ENCODE measurements at places on chromosomes 4 and X.

- no peak for DNase-seq
Observed at GRCh38 chr4:91601401-91601800, 702.4 kb upstream of the GRID2 start.

DNA sequence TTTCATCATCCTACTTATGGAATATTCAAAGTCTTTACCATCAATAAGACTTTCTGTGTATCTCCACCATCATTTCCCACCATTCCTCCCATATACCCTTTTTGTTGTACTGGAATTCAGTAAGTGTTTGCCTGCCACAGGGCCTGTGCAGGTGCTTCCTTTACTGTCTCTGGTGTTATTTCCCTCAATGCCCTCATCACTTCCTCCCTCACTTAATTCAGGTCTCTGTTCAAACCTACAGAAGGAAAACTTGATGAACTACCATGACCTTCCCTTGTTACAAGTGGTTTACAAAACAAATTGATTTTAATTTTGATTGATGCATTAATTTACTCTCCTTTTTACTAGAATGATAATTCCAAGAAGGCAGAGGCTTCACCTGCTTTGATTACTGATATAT lies 159.5 kb upstream of the FAT4 start:
- no peak for DNase-seq

DNA sequence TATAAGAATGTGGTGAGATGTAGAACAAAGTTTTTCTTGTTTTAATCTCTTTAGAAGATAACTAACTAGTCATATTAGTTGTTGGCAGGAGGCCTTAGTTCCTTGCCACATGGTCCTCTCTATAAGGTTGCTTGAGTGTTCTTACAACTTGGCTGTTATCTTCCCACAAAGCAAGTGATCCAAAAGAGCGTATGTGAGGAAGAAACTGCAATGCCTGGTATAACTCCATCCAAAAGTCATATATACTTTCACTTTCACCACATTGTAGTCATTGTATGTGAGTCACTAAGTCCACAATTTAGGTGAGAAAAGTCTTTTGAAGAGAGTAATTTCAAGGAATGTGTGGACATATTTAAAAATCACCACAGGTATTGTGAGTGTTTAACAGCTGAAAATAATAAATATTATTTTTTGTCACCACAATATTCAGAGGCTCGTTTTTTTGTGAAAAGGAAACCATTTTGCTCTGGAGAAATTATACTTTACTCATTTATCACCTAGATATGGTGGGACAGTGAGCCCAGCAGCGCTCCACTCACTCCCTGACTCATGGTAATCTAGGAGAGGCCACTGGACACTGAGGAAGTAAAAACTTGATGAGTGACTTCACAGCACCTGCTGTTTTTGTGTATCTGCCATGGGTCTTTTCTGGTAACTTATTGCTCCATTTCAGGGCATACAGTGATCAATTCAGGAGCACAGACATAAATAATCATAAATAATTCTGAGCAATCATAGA lies 369.4 kb upstream of the NDST3 start:
- DNase-seq: no peak

DNA sequence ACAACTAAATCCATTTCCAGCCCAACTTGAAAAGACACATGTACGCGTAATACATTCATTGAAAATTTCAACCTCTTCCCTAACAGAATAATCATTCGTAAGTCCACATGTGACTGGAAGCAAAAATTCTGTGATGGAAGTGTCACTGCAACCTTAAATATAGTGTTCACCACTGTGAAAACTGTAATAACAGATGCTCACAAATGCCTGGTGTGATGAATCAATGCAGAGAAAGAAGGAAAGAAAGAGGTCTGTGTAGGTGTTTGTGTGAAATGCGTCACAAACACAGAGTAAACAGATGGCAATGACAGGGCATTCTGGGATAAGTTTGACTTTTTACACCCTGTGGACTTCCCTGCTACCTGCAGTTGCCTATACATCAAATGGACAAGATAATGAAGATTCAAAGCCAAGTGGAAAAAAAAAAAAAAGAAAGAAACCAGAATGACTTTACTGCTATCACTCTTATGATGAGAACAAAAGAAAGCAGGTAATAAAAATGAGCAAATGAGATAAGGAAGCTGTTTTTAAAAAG lies 123.3 kb downstream of the EPHA5 start:
- DNase-seq: no peak

DNA sequence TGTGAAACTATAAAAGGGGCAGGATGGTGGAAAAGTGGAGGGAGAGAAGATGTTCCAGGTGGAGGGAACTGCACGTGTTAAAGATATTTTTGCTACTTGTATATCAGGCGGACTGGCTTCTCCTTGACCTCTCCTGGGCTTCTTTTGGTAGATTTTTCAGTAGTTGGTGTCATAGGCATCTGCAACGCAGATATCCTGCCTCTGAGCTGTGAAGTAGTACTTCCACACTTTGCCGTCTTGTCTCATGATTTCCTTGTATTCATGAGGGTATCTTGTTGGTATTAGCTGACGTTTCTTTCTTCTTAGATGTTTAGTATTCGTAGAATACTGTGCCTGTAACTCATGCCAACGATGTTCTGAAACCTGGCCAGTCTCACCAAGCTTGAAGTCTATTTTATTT lies 81.0 kb downstream of the WWC2 start:
- no peak for DNase-seq

- no peak for DNase-seq
Observed at GRCh38 chrX:55213381-55213780, 6.8 kb upstream of the PAGE5 start.

DNA sequence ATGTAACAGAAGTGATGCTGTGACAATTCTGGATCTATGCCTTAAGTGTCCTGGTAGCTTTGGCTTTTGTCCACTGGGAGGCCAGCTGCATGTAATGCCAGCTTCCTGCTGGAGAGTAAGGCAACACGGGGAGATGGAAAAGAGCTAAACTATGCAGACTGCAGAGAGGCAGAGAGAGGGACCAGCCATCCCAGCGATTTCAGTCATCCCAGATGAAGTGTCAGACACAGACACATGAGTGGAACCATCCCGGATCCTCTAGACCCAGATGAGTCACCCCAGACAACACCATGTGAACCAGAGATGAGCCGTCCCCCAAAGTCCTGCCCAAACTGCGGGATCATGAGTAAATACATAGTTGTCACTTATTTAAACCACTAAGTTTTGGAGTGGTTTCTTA lies 14.6 kb downstream of the SRPX start:
- no peak for DNase-seq

GRCh38 chrX:150406596-150406995 lies 43.5 kb downstream of the MAMLD1 start:
- no peak for DNase-seq

All from KG1 (cell line).